ENCODE measurements at places on chromosomes 12 and 14.

DNA sequence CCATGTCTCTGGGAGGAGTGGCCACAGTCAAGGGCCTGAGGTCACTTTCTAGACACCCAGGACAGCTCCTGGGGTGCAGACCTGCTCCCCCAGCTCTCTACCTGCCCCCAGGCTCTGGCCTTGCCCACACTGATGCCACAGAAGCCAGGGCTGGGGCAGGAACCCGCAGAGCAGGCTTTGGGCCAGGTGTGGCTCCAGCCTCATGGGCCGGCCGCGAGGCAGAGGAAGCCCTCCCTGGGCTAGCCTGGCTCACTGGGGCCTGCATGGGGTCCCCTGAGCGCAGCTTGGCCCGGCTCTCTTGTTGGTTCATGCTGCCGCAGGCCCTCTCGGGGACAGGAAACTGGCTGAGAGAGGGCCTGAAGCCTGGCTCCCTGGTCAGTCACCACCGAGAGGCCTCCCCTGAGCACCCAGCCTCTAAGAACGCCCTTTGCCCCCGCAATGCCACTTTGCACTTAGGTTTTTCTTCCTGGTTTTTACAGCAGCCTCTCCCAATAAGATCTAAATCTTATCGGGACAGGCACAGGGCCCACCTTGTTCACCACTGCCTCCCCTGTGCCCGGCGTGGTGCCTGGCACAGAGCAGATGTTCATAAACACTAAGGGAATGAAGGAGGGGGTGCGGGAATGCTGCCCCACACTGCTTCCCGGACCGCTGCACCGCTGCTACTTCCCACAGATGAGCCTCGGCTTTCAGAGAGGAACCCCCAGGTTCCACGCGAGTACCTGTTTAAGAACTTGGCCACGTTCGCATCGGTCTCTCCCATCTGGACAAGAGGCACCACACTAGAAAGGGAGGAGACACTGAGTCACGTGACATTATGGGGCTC lies 14.7 kb downstream of the MMAB start:
- no peak for DNase-seq

- peak; percentile 84 for DNase-seq
These were observed 59.4 kb downstream of the DDX51 start for GRCh38 chr12:132084621-132085290.

- DNase-seq, result no peak
These were observed 26.8 kb upstream of the KCNK13 start for GRCh38 chr14:90034835-90035525.

DNA sequence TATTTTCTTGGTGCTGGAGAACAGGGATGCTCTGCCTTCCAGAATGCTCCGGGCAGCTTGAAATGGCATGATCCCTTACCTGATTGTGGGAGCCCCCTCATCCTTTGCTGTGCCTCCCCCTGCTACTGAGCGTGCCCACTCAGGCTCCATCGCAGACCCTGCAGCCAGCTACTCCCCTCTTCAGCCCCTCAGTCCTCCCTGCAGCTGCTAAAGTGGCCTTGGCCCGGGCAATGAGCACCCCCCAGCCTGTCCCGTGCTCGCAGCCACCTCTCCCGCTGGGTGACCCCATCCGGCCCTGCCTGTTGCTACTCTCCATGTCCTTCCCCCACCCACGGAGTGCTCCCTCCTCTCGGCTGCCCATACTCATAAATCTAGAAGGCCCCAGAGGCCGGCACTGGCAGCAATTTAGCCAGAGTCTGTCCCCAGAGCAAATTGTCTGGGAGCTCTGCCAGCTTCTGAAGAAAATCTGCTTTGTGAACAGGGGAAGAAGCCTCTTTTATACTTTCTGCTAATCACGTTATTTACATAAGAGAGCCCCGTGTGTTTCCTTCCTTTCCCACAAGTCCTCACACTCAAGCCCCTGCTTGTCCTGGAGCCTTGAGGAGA lies 143.7 kb upstream of the FRMD6 start:
- DNase-seq, result peak; percentile 14

- no peak for DNase-seq
These were observed 24.7 kb upstream of the GPR132 start for GRCh38 chr14:105089746-105090492.

- DNase-seq, result peak; percentile 35
These were observed 165.1 kb downstream of the MON2 start for GRCh38 chr12:62631471-62632410.

GRCh38 chr12:51898937-51899336 lies 8.4 kb upstream of the ACVRL1 start:
- DNase-seq, result no peak

DNA sequence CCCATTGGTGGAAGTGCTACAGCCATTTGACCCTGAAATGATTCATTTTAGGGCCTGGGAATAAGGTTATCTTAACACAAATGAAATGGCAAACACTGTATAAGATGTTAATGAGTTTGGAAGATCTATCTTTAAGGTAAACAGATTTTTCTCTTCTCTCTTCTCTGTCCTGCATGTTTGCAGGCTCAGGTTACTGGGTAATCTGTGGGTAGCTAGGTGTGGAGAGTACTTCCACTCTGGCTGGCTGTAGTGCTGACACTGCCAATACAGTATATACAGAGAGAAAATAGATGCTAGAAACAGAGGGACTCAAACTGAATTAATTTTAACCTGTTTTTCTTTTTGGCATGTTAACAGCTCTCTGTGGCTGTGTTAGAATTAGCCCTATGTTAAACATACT lies 84.6 kb downstream of the SLC38A6 start:
- no peak for DNase-seq

GRCh38 chr12:48817873-48818830 lies at the start of gene CACNB3:
CACNB3 (plus strand) TSS chr12:48818496; CDS start chr12:48818930, 434 bp downstream.
- DNase-seq, result peak; percentile 74

DNA sequence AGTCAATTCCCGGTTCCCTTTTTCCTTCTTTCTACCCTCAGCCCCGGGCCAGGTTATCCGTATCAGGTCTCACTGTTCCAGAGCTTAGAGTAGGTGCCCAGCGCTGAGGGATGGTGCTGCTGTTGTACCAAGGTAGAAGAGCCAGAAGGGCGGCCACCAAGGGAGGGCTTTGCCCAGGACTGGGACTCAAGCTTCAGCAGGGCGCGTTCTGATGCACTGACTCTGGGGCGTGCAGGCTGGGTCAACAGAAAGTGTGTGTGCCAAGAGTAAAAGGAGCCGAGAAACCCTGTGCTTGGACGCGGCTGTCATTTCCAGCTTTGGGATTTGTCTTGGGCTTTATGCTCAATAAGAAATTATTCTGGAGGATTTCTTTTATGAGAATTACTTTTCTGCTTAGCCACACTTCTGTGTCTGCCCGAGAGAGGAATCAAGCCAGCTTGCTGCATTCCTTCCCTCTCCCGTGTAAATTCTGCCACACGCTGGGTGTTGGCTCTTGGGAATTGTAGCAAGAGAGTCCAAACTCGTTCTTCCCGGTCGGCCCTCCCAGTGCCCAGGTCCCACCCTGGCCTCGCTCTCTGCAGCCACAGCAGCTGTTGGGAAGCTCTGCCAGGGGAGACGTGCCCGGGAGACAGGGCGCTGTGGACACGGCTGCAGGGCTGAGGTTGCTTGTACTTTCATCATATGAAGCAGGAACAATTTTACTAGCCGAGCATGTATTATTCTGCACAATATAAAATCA lies 98.0 kb downstream of the FBXL14 start:
- no peak for DNase-seq

DNA sequence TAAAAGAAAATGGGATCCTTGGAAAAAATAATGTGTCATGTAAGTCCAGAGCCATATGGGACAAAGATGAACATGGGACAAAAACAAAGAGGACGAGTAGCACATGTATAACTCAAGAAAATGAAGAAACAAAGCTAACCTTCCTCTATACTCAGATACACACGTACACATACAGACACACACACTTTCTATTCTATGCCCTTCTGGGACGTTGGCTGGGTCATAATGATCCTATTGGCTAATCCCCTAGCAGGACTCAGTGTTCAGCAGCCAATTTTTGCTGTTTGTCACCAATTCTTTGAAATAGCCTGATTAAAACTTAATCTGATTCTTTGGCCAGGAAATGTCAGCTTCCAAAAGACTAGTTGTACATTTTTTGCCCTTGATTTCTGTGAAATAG lies 189.4 kb upstream of the FOXG1 start:
- no peak for DNase-seq

DNA sequence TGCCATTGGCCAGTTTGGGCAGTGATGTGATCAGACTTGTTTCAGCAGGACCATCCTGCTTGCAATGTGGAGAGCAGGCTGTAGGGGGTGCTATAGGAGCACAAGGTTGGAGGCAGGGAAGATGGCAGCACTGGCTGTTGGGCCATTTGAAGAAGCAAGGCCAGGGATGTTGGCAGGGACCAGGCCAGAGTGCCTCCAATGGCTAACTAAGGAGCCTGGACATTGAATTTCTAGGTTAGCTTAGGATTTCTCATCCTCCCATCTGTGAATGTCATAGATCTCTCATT lies 23.5 kb downstream of the FGF23 start:
- peak; percentile 65 for DNase-seq

DNA sequence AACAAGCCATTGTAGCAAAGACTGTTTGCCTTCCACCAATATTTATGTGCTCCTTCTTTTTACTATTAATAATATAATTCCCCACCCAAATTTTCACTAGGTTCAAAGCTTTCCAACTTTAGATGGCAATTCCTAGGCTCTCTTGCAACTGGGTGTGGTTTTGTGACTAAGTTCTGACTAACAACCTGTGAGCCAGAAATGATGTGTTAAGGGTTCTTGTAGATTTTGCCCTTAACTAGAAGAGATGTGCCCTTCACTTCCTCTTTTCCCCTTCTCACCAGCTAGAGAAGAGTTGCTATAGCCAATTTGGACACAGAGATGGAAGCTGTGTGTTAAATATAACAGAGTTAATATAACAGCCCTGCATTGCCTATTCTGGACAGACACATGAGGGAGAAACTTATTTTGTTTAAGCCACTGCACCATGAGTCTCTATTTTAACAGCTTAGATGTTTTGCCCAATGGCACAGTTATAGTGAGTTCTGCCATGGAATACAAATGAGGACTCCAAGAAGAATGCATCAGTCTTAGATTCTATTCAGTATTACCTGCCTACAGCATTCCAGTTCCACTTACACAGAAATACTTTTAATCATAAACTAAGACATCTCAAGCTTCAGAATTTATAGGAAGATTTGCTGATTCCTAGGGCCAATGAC lies 216.2 kb downstream of the DUSP6 start:
- DNase-seq, result peak; percentile 49

- DNase-seq, result no peak
These were observed 525 bp upstream of the GPR68 start for GRCh38 chr14:91245029-91245428.

DNA sequence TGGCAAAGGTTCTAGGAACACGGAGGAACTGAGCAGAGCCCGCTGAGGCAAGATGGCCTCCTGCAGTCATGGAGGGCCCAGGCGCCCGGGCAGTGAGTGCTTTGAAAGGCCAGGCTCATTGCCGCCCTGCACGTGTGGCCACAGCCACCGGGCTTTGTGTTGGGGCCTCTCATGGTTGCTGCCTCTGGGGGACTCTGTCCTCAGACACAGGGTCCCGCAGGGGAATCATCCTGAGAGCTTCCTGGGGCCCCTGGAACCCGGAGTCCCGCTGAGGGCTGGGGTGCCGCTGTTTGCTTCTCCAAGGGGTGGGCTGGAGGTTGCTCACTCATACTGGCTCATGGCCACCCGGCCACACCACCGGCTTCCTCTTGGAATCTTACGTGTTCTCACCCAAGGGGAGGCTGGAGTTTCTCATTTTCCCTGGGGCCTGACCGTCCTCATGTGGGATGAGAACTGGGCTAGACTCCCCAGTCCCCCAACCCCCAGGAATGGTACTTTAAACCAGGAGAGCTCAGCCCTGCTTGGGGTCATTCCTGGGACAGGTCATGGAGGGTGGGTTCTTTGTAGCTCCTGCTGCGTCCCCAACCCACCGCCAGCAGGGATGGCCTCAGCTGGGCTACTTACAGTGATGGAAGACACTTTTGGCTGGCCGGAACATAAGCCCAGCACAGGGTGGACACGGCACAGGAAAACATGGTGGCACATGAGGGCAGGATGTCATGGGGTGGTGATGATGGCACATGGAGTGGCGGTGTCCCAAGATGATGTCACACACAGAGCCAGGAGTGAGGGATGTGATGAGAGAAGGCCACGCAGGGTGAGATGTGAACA lies 21.1 kb upstream of the LRTM2 start:
- DNase-seq, result no peak

DNA sequence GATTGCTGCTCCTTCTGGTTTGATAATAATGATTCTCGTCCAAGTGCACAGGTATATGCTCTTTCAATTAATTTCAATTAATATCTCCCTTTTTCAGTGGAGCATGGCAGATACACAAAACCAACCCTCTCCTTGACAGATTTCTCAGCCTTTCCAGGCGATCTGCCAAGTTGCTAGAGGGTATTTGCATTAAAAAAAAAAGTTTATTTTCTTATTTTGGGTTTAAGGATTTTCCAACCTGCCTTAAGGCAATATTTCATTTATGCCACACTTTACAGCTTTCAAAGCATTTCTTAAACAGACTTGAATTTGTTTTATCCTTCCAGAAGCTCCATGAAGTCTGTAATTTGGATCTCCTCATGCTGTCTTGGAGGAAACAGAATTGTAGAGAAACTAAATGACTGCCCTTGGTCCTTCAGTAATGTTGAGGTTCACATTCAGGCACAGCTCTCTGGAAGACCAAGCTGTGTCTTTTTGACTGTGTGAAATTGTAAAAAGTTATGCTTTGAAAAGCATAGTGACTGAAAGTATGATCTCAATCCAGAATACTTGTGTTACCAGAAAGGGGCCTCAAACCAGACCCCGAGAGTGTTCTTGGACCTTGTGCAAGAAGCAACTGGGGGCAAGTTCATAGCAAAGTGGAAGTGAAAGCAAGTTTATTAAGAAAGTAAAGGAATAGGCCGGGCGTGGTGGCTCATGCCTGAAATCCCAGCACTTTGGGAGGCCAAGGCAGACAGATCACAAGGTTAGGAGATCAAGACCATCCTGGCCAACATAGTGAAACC lies 2.3 kb downstream of the DGLUCY start:
- peak; percentile 27 for DNase-seq

DNA sequence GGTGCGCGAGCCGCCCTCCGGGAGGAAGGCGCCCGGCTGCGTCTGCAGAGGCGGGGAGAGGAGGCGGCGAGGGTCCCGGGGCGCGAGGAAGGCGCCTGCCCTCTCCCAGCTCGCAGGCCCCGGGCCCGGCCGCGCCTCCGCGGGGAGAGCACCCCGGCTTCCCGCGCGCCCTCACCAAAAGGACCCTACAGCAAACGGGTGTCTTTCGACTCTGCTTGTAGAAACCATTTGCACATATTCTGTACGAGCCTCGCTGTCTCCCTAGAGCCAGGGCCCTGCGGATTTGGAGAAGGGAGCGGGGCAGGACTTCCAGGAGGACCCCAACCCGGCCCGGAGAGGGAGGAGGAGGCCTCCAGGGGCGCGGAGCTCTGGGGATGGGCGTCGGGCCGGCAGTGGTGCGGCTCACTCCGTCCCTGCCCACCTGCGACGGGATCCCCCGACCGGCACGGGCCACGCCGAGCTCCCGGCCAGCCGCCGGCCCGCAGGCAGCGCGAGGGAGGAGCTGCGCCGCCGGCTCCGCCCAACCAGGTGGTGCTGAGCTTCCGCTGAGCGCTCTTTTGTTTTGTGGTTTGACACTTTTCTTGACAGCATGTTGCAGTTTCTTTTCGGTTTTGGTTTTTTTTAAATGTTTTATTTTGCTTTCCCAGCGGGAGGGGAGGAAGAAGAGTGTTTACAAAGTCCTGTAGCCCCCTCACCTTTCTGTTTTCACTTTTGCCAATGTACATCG lies 103.3 kb upstream of the FKBP4 start:
- peak; percentile 89 for DNase-seq

All from hematopoietic multipotent progenitor cell treated with erythropoietin and hydrocortisone succinate and interleukin-3 and kit ligand, for 4 days (in vitro differentiated cells).